ENCODE measurements at places on chromosomes 6 and 20. TPM values are rescaled to one million over a fixed set of nuclear protein-coding genes. Genes with fewer than 3 reads are reported as not detected.

GRCh38 chr20:48460681-48461080 lies 367.1 kb downstream of the PREX1 start:
- H3K4me1 ChIP-seq = no peaks in the 10 kb centered on the region
- DNase-seq = peak; percentile 20
- H3K27ac ChIP-seq = no peak overlapping the region
- no peak overlapping the region for H3K4me3 ChIP-seq

OR2B6 gene
- not detected for total RNA-seq

GRCh38 chr20:46364670-46365486 lies 41.5 kb downstream of the ELMO2 start:
- H3K27me3 ChIP-seq = no peaks in the 10 kb centered on the region
- H3K4me1 ChIP-seq = peaks cover 3% of the 10 kb centered on the region
- H3K36me3 ChIP-seq = peaks cover 5% of the 10 kb centered on the region

- no peaks in the 10 kb centered on the region for H3K27me3 ChIP-seq
- H3K36me3 ChIP-seq = no peaks in the 10 kb centered on the region
- H3K4me1 ChIP-seq = peaks cover 9% of the 10 kb centered on the region
- H3K27ac ChIP-seq = peak overlapping the region; percentile 81
- H3K4me3 ChIP-seq = no peak overlapping the region
- DNase-seq = no peak
Measured at GRCh38 chr6:39924283-39924682, 10.0 kb downstream of the MOCS1 start.

KIAA0408 gene
- 42.7 TPM for total RNA-seq

GRCh38 chr6:168355716-168356522 lies 36.3 kb upstream of the DACT2 start:
- H3K4me3 ChIP-seq = no peak overlapping the region
- no peak overlapping the region for H3K27ac ChIP-seq
- no peaks in the 10 kb centered on the region for H3K27me3 ChIP-seq
- H3K4me1 ChIP-seq = no peaks in the 10 kb centered on the region
- no peaks in the 10 kb centered on the region for H3K36me3 ChIP-seq

GRCh38 chr20:13325033-13325432 lies 104.0 kb downstream of the ISM1 start:
- no peaks in the 10 kb centered on the region for H3K4me1 ChIP-seq
- no peaks in the 10 kb centered on the region for H3K36me3 ChIP-seq
- H3K4me3 ChIP-seq = no peak overlapping the region
- no peak for DNase-seq
- no peak overlapping the region for H3K27ac ChIP-seq

DNA sequence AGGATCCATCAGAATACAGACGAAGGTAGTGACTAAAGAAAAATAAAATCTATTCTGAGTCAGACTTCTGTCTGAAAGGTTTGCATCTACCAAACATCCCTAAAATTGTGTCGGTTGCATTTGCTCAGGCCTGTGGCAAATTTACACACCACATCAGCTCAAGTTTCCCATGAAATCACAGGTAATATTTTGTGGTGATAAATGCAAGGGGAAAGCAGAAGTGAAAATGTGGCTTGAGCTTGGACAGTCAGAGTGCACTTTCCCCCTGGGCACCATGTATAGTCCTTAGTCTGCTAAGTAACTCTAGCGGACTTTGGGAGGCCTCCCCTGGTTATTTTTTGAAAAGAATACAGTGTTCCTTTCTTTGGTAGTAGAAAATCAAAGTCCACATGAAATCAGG lies 159.1 kb downstream of the PKHD1 start:
- no peak overlapping the region for H3K4me3 ChIP-seq
- no peaks in the 10 kb centered on the region for H3K4me1 ChIP-seq
- H3K27me3 ChIP-seq = no peaks in the 10 kb centered on the region
- no peak overlapping the region for H3K27ac ChIP-seq
- no peaks in the 10 kb centered on the region for H3K36me3 ChIP-seq

DNA sequence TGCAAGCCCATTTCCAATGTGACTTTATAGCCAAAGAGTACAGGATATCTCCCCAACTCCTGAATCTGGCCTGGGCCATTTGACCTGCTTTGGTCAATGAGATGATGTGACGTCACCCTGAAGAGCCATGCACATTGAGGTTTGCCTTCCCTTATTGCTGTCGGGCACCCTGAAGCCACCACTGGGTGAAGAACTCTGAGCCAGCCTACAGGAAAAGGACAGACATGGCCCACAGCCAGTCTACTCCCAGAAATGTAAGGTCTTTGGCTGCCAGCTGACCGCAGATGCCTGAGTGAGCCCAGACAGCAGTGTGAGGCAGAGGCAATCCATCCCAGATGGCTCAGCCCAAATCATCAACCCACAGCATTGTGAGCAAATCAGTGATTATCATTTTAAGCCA lies 3.7 kb upstream of the SYNDIG1 start:
- peaks cover 7% of the 10 kb centered on the region for H3K27me3 ChIP-seq
- no peaks in the 10 kb centered on the region for H3K36me3 ChIP-seq
- H3K27ac ChIP-seq = no peak overlapping the region
- no peaks in the 10 kb centered on the region for H3K4me1 ChIP-seq

- H3K27me3 ChIP-seq = no peaks in the 10 kb centered on the region
- no peaks in the 10 kb centered on the region for H3K36me3 ChIP-seq
- no peak for DNase-seq
- no peaks in the 10 kb centered on the region for H3K4me1 ChIP-seq
- H3K4me3 ChIP-seq = peak overlapping the region; percentile 85
Measured at GRCh38 chr20:62143957-62144825, 622 bp downstream of the SS18L1 start.

TMEM244 gene
- total RNA-seq = not detected

DNA sequence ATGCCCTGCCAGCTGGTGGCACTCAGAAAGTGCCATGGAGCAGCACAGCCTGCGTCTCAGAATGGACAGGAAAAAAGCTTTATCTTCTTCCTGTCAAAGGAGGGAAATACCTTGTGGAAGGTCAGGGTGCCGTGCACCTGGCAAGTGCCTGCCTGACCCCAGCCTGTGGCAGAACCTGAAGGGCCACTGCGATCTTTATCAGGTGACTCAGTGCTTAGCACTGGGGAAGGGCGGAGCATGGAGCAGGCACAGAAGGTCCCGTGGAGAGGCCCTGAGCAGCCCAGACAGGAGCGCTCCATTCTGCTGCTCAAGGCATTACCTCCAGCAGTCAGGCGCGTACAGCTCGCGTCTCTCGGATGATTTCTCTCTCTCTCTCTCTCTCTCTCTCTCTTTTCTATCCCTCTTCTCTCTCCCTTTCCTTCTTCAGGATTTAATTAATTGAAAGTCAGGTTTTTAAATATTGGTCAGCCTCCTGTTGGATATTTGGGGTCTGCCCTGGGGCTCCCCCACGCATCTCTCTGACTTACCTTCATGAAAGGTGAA lies 31.7 kb downstream of the FOXC1 start:
- H3K4me1 ChIP-seq = no peaks in the 10 kb centered on the region
- H3K27me3 ChIP-seq = no peaks in the 10 kb centered on the region
- no peak for DNase-seq
- no peaks in the 10 kb centered on the region for H3K36me3 ChIP-seq
- no peak overlapping the region for H3K4me3 ChIP-seq
- no peak overlapping the region for H3K27ac ChIP-seq

DNA sequence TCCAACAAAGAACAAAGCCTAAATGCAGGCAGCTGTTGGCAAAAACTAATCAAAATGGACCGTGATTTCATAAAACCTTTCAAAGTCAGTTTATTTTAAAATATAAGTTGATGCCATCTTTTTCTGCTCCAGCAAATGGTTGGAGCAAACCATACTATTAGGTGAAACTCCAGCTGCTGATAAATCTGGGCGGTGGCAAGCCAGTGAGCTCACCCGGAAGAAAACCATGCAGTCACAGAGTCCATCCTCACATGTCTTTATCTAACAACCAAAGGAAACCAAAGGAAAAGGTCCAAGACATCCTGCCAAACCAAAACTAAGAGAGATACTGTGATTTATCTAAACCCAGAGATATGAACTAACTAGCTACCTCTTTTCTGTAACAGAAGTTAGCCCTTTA lies 72.6 kb downstream of the HIVEP2 start:
- H3K27me3 ChIP-seq = no peaks in the 10 kb centered on the region
- H3K4me3 ChIP-seq = peak overlapping the region; percentile 20
- no peaks in the 10 kb centered on the region for H3K36me3 ChIP-seq
- H3K27ac ChIP-seq = peak overlapping the region; percentile 62

- no peaks in the 10 kb centered on the region for H3K4me1 ChIP-seq
- no peak for DNase-seq
Measured at GRCh38 chr6:109363753-109364152, 18.5 kb downstream of the CD164 start.

- no peaks in the 10 kb centered on the region for H3K4me1 ChIP-seq
- H3K36me3 ChIP-seq = no peaks in the 10 kb centered on the region
- H3K4me3 ChIP-seq = no peak overlapping the region
- no peak for DNase-seq
- H3K27me3 ChIP-seq = no peaks in the 10 kb centered on the region
Measured at GRCh38 chr6:53664623-53665022, 933 bp downstream of the KLHL31 start.

PTK6 gene
- 2.3 TPM for total RNA-seq

DNA sequence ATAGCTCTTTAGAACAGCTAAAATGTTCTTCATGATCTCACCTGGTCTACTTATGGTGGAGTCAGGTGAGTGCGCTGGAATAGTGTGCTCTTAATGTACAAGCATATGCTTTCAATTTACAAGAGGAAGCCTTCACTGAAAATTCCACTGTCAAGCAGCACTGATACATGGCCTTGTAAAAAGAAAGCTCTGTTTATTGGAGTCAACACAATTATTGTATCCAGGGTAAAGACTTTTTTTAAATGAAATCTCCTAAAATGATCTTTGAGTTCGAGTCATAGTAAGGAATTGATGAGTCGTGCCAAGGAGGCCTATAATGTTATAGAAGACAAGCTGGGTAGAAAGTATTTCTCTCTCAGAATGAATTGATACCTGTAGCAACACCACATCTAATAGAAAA lies 41.6 kb upstream of the CARMIL1 start:
- no peaks in the 10 kb centered on the region for H3K27me3 ChIP-seq
- no peak overlapping the region for H3K27ac ChIP-seq
- no peak overlapping the region for H3K4me3 ChIP-seq
- DNase-seq = no peak

SUMO4 gene
- 7.8 TPM for total RNA-seq

SLC17A9 gene
- 4.9 TPM for total RNA-seq

PLCB1 gene
- total RNA-seq = 106 TPM

DNA sequence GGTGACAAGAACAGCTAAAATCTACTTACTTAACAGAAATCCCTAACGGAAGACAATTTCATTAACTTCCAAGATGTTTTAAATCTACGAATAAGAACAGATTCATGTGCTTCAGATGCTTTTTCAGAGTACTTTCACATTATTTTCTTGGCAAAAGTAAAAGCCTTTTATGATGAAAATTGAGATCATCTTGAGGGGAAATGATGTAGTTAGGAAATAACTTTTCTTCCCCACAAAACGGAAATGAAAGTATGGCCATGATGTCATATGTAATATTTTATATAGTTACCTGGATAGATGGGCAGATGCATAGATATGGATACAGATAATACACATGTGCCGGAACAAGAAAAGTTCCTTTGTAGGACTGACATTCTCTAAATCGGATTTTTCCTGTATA lies 32.8 kb downstream of the SASH1 start:
- DNase-seq = no peak
- no peak overlapping the region for H3K27ac ChIP-seq
- H3K4me1 ChIP-seq = no peaks in the 10 kb centered on the region
- no peaks in the 10 kb centered on the region for H3K36me3 ChIP-seq

DNA sequence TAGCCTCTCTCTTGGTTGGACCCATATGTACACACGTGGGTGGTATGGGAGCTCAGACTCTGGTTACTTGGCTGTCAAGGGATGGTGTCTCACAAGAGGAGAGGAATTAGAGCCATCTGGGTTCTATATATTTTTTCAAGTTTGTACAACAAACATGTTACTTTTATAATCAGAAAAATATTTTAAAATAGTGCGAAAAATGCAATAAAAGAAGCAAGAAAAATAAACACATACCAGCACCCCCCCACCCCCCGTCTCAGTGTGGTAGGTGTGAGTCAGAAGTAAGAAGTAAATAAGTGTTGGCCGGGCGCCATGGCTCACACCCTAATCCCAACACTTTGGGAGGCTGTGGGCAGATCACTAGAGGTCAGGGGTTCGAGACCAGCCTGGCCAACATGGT lies 2.1 kb upstream of the TIAM2 start:
- no peaks in the 10 kb centered on the region for H3K36me3 ChIP-seq
- H3K27me3 ChIP-seq = peaks cover 4% of the 10 kb centered on the region
- H3K4me3 ChIP-seq = no peak overlapping the region
- no peak overlapping the region for H3K27ac ChIP-seq
- no peak for DNase-seq
- H3K4me1 ChIP-seq = no peaks in the 10 kb centered on the region

GPX5 gene
- total RNA-seq = not detected

DNA sequence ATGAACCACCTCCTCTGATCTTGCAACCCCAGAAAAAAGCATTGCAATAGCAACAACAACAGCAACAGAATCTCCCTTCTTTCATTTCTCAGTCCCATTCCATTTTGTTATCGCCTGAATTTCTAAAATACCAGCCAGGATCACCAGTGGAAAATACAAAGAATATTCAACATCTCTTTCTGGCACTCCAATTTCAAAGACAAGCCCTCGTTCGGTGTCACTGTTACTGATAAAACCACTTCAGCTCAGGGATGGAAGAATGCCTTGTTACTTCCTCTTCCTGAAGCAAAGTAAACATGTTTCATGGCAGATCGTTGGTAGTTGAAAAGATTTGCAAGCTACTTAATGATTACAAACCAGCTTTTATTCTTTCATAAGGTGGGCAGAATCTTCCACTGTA lies 94.0 kb upstream of the SPTLC3 start:
- no peak overlapping the region for H3K27ac ChIP-seq
- no peaks in the 10 kb centered on the region for H3K27me3 ChIP-seq
- H3K4me1 ChIP-seq = no peaks in the 10 kb centered on the region
- H3K36me3 ChIP-seq = no peaks in the 10 kb centered on the region

GRCh38 chr6:41042226-41043055 lies at the start of gene TSPO2:
TSS of gene TSPO2 (plus strand) at chr6:41042467. CDS start at chr6:41042986, 519 bp downstream.
- no peak within 1 kb of the TSS for H3K27ac ChIP-seq
- no peak within 1 kb of the TSS for H3K4me3 ChIP-seq
- no peaks in the 10 kb centered on the region for H3K27me3 ChIP-seq
- no peaks in the 10 kb centered on the region for H3K4me1 ChIP-seq
- DNase-seq = no peak

- no peak for DNase-seq
- H3K4me3 ChIP-seq = peak overlapping the region; percentile 58
- no peaks in the 10 kb centered on the region for H3K27me3 ChIP-seq
- H3K27ac ChIP-seq = peak overlapping the region; percentile 73
- H3K36me3 ChIP-seq = no peaks in the 10 kb centered on the region
- H3K4me1 ChIP-seq = no peaks in the 10 kb centered on the region
Measured at GRCh38 chr6:31681135-31681671, 336 bp upstream of the LY6G5C start.

ITPR3 gene
- 40.0 TPM for total RNA-seq

DNA sequence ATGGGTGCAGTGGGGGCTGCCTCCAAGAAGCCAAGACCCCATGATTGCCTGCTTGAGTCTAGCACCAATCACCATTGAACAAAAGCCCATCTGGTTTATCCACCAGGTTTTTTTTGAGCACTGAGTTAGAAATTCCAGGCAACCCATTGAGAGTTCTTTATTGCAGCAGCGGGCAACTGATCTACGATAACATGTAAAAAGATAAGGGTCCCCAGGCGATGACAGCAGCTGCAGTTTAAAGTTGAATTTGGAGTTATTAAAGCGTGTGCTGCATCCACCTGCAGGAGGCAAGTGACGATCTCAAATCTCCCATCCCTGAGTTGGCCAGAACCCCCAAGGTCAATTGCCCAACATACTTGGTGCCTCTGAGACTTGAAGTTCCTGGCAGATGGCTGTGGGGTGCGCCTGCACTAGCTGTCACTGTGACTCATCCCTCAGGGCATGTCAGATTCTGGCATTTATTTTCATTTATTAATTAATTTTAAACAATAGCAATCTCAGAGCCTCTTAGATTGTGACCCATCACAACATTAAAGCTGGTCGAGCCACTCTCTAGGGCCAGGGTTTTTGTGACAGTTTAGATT lies 290.4 kb upstream of the SULF2 start:
- DNase-seq = no peak
